ENCODE measurements at places on chromosomes 4 and X. TPM values are rescaled to one million over a fixed set of nuclear protein-coding genes. Genes with fewer than 3 reads are reported as not detected.

FGF5 gene
- total RNA-seq: 3.2 TPM

CDKL5 gene
- 0.98 TPM for total RNA-seq

DACH2 gene
- not detected for total RNA-seq

HTN1 gene
- total RNA-seq: not detected

GPR101 gene
- total RNA-seq: not detected

CLOCK gene
- total RNA-seq: 11.2 TPM

MAML3 gene
- total RNA-seq: 1.1 TPM
